NCI-H1105 (cell line): ENCODE measurements at places on chromosomes 1 and 21.

- no peak for DNase-seq
These were observed 63.5 kb downstream of the AKT3 start for GRCh38 chr1:243786531-243786930.

DNA sequence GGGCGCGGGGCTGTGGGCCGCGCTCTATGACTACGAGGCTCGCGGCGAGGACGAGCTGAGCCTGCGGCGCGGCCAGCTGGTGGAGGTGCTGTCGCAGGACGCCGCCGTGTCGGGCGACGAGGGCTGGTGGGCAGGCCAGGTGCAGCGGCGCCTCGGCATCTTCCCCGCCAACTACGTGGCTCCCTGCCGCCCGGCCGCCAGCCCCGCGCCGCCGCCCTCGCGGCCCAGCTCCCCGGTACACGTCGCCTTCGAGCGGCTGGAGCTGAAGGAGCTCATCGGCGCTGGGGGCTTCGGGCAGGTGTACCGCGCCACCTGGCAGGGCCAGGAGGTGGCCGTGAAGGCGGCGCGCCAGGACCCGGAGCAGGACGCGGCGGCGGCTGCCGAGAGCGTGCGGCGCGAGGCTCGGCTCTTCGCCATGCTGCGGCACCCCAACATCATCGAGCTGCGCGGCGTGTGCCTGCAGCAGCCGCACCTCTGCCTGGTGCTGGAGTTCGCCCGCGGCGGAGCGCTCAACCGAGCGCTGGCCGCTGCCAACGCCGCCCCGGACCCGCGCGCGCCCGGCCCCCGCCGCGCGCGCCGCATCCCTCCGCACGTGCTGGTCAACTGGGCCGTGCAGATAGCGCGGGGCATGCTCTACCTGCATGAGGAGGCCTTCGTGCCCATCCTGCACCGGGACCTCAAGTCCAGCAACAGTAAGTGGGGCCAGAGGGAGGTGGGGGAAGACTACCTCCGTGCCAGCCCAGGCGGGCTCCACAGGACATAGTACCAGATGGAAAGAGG lies 808 bp downstream of the MAP3K21 start:
- no peak for DNase-seq

DNA sequence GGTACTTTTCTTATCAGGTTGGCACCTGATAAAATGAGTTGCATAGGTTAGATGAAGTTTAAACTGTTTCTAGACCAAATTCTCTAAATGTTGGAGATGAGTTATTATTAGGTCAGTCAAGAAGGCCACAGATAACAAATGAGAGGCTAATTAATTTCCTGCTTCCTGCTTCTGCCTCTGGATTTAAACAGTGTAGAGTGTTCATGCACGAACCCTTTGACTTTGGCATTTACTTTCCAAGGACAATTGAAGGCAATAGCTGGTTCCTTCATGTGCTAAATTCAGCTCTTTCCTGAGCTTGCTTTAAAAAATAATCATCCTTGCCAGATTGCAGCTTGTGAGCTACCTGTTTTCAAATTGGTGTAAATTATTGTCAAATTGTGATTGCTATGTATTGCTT lies 80.6 kb downstream of the RASAL2 start:
- DNase-seq, result no peak

DNA sequence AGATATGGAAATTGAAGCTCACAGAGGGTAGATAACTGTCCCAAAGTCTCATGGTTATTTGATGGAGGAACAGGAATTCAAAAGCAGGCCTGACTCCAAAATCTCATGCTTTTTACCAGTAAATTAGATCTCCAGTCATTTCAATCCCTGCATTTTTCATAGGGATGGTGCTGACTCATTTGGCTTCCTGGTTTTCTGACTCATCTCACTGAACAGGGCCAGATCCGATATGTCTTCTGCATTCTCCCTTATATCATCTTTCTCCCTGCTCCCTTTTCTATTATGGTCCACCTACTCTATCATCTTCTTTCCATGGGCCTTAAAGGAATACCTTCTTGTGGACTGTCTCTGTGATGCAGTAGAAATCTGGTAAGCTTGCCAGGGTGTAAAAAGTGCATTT lies 187.2 kb downstream of the FGGY start:
- no peak for DNase-seq

DNA sequence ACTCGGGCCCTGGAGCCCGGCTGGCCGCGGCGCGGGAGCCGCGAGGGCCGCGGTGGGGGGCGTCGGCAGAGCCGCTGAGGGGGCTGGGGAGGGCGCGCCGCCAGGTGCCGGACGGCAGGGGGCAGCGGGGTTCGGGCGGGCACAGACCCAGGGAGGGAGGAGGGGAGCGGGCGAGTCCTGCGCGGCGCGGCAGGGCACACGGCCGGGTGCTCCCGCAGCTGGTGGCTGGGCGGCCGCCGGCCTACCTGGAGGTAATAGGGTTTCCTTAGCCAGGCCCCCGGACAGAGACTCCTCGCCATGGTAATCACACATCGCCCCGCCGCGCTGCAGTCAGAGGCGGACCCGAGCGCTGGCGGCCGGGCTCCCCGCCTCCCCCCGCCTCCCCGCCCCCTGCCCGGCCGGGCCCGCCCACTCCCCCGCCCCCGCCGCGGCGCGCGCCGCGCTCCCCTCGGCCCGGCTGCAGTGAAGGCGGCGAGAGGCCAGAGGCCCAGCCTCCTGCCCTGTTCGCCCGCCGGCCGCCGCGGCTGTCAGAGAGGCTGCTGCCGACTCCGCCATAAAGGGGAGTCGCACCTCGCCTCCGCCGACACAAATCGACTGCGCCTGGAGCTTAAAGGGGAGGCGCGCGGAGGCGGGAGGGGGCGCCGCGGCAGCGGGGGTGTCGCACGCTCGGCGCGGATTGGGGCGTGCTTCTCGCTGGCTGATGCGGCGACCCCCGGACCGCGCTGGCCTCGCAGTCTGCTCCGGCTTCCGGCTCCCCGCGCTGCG lies at the start of gene DIPK1A:
DIPK1A (minus strand) TSS at position 332 of the 765 bp plus-strand sequence; CDS start at position 299, 33 bp downstream.
- DNase-seq, result peak; percentile 69

GRCh38 chr1:244901400-244902015 lies 37.2 kb upstream of the HNRNPU start:
- DNase-seq, result no peak

GRCh38 chr1:74579425-74579824 lies 67.0 kb upstream of the LRRC53 start:
- DNase-seq, result no peak

- DNase-seq, result no peak
These were observed 2.7 kb downstream of the DISP1 start for GRCh38 chr1:222817529-222817928.

- DNase-seq, result no peak
These were observed 86.0 kb downstream of the UCHL5 start for GRCh38 chr1:192973202-192973601.

- DNase-seq, result no peak
These were observed 53.9 kb upstream of the GPR52 start for GRCh38 chr1:174393885-174394284.

DNA sequence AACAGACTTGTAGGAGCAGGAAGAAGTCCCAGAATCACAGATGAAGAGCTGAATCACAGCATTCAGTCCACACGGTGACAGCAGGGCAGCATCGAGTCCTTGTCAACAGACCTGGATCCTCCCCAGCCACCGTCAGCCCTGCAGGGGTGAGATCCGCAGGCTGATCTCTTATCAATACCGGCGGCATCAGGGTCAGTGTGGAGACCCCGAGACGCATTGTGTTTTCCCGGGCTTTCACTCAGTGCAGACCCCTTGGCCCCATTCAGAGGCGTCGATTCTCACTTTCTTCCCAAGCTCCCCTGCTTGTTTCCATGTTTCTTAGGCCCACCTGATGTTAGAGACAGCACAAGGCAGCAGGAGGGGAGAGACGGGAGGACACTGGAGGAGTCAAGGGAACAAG lies 609.6 kb downstream of the PTPRU start:
- DNase-seq, result no peak

DNA sequence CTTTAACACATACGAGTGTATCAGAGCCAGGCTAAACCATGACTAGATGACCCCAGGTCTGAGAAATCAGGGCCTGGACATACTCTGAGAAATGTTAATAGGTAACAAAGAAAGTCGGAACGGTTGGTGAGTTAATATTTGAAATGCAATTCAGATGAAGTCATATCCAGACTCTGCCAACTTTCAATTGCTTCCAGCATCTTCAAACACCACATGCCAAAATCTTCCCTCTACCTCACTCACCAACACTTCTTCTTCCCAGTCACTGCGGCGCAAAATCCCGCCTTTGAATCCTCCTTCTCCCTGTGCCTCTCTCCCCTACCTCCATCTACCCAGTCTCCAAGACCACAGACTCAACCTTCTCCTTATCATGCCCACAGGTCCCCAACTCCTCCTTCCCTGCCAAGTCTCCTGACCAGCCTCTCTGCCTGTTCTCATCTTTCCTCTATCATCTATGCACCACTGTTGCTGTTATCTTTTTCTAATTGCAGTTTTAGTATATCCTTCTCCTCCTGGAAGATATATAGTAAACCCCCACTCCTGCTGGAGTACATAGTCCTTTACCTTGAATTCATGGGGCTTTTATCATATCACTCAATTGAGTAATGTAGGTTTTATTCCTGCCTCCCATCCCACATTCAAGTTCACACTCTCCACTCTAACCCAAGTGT lies 41.3 kb downstream of the ZBTB18 start:
- no peak for DNase-seq

DNA sequence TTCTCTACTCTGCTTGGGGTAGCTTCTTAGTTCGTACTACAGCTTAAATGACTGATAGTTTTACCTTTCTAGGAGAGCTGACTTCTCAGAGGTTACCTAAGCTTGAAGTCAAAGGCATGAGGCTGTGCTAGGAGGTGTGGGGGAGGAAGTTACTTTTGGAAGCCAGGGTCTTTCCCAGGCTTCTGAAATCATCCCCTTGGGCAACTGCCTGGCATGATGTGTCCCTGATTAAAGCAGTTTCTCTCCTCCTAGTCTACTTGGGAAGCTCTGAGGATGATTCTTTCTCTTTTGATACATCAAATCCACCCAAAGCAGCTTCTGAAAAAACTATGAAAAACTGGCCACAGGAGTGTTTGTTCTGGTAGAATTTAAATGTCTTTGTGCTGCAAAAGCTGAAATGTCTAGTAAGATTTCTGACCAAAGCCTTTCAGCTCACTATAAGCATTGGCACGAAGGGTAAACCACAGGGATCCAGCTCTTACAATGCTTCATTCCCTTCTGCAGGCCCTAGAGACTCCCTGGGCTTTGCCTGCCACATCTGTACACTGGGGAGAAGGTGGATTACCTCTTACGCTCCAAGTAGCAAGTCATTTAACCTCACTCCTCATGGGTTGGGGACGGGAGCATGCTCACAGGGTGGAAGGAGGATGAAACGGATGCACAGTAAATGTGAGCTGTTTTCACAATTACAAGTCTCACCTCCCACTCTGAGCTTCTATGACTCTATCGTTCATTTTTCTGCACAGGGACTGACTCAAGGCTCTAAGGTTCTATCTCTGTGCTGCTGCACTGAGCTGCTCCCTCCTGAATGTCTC lies 59.6 kb downstream of the RUNX1 start:
- DNase-seq, result no peak
